ENCODE measurements at places on chromosomes 3 and 15.

- DNase-seq, result no peak
These were observed 22.4 kb upstream of the SMAD6 start for GRCh38 chr15:66679657-66680108.

GRCh38 chr3:150218236-150218635, 189.9 kb upstream of the TSC22D2 start:
- DNase-seq, result no peak

DNA sequence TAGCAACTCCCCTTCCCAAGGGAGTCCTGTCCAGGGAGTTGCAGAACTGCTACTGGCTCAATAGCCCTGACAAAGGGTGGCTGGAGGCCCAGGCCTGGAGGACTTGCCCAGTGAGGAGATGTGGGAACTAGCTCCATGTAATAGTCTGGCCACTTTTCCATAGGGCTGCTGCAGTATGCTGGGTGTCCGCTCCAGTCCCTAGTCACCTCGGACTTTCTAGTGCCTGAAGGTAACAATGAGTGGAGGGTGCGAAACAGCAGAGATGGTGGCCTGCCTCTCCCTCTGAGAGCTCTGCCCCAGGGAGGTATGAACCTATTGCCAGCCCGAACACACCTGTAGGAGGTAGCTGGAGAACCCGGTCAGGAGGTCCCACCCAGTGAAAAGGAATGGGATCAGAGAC, 42.0 kb upstream of the GCSAM start:
- DNase-seq, result no peak

- DNase-seq, result no peak
These were observed 2.5 kb upstream of the HHLA2 start for GRCh38 chr3:108293858-108294257.

GRCh38 chr3:16828815-16829214, 55.9 kb upstream of the PLCL2 start:
- DNase-seq, result no peak

- DNase-seq, result no peak
These were observed 75.7 kb downstream of the GAP43 start for GRCh38 chr3:115698851-115699591.

- no peak for DNase-seq
These were observed 43.9 kb downstream of the NR2C2 start for GRCh38 chr3:14991151-14991742.

GRCh38 chr15:65956307-65956706, 87.0 kb downstream of the RAB11A start:
- no peak for DNase-seq

DNA sequence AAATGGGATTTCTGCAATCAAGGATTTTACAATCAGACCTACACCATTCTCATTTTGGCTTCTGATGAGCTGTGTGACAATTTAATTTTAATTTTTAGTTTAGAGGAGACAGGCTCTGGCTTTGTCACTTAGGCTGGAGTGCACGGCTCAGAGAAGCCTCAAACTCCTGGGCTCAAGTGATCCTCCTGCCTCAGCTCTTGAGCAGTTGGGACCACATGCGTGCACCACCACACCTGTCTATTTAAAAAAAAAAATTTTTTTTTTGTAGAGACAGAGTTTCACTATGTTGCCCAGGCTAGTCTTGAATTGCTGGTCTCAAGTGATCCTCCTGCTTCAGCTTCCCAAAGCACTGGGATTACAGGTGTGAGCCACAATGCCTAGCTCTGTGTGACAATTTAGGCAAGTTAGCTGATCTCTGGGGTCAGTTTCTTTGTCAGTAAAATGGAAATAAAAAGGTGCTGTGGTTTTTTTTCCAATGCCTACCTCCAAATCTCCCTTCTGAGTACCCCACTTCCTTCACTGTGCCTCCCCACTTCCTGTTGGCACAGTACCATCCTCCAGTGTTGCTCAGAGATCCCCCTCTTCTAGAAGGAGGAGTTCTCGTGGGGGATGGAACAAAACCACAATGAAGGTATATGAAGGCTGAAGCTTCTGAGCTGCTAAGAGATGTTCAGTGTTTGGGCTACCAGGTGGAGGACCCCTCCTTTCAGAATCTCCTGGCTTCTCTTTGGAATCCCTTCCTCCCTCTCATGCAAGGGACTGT, 54.1 kb upstream of the GSK3B start:
- no peak for DNase-seq

DNA sequence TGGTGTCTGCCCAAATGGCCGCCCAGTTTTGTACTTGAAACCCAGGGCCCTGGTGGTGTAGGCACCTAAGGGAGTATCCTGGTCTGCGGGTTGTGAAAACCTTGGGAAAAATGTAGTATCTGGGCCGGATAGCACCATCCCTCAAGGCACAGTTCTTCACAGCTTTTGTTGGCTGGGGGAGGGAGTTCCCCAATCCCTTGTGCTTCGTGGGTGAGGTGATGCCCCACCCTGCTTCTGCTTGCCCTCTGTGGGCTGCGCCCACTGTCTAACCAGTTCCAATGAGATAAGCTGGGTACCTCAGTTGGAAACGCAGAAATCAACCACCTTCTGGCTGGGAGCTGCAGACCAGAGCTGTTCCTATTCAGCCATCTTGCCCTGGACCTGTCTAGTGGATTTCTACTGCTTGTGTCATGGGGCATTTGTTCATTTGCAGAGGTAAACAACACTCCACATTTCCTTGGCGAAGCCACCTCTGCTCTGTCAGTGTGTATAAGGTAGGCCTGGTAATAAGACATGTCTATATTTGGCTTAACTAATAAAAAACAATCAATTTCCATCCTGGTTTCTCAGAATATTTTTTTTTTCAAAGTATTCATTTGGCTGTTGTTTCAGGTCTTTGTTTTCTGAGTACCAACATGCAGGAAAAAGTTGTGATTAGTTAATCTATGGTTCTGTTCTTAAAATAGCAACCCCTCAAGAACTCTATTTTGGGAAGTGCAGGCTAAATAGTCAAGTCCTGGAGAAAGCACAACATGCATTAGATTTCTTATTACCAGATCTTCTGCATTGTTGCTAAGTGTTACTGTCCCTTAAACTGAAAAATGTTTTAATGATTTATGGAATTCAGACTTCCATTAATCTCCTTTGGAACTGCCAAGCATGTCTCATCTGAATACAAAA, 304.3 kb downstream of the ZIC1 start:
- DNase-seq, result no peak

GRCh38 chr3:13577181-13578121, 28.5 kb downstream of the FBLN2 start:
- DNase-seq, result no peak

DNA sequence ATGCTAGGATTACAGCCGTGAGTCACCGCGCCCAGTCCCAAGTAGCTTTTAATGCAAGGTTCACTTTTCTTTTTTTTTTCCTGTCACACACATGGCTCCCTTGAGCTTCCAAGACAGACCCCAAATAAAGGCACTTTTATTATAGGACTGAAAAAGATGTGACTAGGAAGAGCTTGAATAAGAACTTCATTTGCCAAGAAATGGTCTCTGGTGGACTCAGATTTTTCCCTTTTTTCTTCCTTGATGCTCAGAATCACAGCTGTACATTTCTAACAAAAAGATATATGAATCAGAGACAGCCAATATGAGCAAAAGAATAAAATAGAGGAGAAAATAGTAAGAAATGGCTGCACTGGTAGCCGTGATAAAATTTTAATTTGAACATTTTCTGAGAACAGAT, 337.2 kb downstream of the MAGI1 start:
- DNase-seq, result no peak

DNA sequence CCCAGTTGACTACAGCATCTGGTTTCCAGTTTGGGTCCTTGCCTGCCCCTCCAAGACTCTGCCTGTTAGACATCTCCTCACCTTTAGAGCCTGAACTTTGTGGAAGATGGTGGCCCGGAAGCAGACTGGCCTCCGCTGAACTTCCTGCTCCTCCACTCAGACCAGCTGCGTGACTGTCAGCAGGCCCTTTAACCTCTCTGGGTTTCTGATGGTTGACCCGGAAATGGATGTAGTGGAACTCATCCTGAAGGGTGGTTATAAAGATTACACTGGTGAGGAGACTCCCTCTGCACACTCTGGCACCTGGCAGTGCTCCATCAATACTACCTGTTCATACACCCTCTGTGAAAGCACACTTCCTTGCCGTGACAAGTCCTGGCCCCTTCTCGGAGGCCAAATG, 151.9 kb upstream of the TLE3 start:
- no peak for DNase-seq

- DNase-seq, result no peak
These were observed 43.9 kb downstream of the PPCDC start for GRCh38 chr15:75067123-75067830.

DNA sequence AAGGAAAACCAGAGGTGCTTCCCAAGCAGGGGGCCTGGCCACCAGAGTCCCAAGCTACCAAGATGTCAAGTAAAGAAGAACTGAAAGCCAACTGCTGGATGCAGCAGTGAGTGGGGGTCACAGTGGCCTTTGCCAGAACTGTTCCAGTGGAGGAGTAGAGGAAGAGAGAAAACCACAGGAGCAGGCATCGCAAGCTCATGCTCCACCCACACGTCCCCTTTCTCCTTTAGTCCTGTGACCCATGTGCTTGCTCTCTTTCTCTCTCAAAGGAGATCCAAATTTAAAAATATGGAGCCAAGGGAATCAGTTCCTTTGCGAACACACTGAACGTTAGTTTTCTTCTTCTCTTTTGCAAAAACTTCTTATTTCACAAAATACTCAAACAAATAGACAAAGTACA, 12.4 kb upstream of the ABHD2 start:
- no peak for DNase-seq

GRCh38 chr3:16072420-16073110, 101.9 kb upstream of the GALNT15 start:
- no peak for DNase-seq

GRCh38 chr3:132549890-132550578, 47.0 kb upstream of the ACKR4 start:
- no peak for DNase-seq

DNA sequence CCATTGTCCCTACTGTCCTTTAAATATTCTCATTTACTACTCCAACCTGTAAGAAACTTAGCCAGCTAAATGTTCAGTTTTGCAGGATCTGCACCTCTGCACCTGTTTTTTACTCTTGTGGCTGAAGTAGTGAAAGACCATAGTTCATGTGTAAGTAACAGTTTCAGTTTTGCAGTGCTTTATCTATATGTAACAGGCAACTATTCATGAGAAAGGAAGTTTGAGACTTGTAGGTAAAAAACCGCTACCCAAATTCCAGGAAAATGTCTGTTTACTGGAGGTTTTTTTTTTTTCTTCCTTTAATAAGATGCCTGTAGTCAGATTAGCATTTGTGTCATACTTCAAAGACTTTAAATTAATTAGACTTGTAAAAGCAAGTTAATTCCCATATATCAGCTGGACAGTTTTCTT, 25.4 kb upstream of the MBNL1 start:
- DNase-seq, result no peak

GRCh38 chr3:173399044-173399443, 1.5 kb downstream of the NLGN1 start:
- no peak for DNase-seq

DNA sequence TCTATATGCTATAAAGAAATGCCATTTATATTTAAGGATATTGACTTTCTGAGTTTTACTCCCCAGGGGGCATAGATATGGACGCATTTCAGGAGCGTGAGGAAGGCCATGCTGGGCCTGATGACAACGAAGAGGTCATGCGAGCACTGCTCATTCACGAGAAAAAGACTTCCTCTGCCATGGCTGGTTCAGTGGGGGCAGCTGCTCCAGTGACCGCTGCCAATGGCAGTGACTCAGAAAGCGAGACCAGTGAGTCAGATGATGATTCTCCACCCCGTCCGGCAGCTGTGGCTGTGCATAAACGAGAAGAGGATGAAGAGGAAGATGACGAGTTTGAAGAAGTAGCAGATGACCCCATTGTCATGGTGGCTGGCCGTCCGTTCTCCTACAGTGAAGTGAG, 38.4 kb downstream of the GTF2E1 start:
- no peak for DNase-seq

GRCh38 chr3:99172736-99173657, 271.5 kb upstream of the DCBLD2 start:
- no peak for DNase-seq

DNA sequence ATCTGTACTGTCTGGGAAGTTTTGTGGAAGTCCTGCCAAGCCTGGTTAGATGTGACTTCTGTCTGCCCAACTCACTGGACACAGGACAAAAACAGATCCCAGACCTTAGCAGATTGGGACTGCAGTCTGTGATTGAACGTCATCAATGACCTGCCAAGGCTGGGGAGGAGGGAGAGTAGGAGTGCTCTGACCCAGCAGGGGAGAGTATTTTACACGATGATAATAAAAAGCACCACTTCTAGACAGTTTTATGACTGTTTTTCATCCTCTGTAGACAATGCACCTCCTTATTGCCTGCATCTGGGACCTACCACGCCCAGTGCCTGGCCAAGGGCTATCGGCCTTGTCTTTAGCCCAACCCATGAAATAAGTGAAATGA, 102.3 kb upstream of the NR2E3 start:
- no peak for DNase-seq

DNA sequence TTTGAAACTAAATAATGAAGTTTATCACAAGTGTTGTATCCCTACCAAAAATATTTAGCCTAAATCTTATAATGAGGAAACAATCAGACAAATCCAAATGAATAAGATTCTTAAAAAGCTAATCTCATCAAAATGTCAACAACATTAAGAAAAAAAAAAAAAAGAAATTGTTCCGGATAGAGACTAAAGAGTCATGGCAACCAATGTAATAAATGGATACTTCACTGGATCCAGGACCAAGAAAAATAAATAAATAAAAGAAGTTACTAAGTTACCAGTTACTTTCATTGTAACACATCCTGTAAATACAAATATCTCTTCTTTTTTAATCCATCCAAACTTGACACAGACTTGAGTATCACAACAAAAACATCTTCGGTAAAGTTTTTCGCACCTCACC, 607 bp downstream of the MRPL47 start:
- DNase-seq, result no peak

DNA sequence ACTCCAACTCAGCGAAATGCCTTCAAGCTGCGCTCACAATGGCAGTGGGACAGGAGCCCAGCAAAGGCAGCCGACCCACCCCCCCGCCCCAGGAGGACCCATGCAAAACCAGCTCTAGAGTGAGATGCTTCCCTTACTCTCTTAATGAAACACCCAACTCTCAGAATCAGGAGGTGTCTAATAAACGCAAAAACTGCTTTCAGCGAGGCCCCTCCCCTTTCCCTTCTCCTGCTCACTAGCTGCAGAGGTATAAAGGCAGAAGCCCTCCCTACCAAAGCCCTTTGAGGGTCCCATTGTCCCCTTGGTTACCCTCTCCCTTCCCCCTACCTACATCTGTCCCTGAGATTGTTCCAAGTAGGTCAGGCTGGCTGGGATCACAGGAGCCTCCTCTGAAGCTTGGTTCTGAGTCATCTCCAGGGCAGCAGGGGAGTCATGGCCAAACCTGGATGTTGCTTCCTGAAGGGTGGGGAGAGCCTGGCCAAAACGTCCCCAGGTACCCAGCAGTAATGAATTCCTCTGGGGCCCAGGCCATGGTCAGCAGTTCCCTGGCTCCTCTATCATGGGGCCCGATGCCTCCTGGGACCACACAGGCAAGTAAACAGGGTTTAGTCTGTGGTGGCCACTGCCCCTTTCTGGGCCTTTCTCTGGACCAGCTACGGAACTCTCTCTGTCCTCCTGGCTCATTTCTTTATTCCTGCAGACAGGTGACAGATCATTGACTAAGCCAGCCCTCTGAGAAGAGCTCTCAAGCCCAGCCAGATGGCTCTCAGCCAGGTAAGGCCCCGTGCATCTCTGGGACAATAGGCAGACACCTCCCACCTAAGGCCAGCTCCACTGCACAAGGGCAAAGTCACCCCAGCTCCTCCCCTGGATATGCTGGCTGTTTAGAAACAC, 8.6 kb downstream of the KLHL25 start:
- no peak for DNase-seq

Data from cerebellar nuclear complex (tissue), 1 donor.